Midbrain (tissue), 1 donor: ENCODE measurements at places on chromosomes 6 and 20.

DNA sequence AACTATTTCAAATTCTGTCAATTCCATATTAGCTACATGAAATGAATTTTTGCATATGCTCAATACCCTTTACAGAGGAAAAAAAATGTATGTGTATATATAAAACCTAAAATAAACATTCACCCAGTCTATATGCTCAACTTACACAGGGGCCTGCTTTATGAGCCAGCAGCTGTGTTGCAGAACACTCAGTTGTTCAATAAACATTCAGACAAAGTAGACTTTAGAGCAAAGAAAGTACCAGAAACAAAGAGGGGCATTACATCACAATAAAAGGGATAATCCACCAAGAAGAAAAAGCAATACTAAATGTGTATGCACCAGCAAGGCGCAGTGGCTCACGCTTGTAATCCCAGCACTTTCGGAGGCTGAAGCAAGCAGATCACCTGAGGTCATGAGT, 9.5 kb downstream of the COQ3 start:
- DNase-seq: no peak

DNA sequence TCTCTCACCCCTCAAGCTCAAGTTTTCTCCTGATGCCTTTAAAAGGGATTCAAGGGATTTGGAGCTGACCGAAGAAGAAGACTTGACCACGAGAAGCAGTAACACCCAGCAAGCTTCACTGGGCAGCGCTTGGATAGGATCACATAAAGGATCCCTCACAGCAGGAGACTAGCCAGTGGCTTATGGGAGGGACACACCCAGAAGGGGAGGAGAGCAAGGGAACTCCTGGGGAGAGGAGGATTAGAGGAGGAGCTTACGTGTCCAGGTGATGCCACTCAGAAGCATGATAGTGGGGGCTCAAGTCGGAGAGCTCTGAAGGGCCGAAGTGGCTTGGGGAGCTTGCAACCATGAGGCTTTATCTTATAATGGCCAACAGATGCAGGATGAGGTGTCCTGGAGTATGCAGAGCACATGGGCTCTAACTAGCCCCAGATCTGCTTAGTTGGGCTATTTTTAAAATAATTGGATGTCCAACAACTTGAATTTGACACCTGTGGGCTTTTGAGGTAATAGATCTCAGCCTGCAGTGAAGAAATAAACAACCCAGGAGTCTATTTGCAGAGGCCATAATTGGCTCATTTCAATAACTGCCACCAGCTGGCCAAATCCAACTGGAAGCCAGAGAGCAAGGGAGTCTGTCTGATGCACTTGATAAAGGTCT, 137.9 kb upstream of the EXOC2 start:
- DNase-seq: no peak

DNA sequence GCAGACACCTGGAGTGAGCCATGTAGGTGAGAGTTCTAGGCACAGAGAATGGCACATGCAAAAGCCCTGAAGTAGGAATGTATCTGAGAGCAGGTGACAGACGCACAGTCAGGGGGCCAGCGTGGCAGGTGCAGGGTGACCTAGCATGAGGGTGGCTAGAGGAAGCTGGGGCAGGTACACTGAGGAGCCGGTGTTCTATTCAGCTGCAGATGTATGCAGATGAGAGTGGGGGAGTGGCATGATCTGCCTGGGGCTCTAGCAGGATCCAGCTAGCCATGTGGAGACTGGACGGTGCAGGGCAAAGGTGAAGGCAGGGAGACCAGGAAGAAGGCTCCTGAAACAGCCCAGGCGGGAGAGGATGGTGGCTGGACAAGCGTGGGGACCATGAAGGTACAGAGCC, 10.7 kb downstream of the PEDS1 start:
- DNase-seq: no peak

DNA sequence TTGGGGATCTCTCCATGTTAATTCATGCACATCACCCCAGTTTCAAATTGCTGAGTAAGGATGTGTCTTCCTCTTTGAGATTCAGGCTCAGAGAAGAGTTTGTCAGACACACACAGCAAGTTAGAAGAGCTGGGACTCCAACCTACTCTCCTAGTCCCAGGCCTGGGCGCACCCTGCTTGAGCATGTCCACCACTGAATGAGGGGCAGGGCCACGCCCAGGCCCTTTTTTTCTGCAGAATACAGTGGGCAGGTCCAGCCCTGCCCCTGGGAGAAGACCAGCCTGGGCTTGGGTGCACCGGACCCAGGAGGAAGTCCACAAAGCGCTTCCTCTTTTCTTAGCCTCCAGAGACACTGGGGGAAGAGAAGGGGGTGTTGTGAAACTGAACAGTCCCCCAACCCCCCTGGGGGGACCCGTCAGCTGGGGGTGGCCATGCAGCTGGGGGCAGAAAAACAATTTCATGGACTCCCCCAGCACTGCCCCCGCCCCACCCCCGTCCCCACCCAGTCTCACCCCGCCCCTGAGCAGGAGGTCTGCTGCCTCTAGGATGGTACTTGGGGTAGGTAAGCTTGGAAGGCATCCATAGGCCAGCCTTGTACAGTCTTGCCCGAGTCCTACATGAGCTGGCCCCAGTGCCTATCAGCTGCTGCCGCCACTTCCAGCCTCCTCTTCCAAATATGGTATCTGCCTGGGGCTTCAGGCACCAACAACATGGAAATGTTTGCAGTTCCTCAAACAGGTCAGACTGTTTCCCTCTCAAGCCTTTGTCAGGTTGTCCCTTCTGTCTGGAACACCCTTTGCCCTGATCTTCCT, 11.7 kb upstream of the HCK start:
- peak; percentile 34 for DNase-seq

- no peak for DNase-seq
These were observed 45.1 kb upstream of the TBX18 start for GRCh38 chr6:84809455-84809854.

DNA sequence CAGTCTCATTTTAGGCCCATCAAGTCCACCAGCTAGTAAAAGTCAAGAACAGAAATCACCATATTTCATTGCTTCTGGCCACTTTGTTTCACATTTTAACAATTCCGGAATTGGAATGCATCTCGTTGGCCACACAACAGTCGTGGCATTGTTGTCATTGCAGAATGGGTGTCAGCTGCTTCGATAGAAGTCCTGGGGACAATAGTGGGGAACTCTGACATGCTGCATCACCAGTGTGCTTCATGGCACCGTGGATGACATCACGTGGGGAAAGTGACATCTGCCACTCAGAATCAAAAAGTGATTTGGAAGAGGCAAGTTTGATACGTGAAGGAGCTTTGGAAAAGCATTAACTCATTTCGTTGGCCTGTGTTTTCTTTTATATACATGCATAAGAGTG, 43.8 kb upstream of the XRN2 start:
- DNase-seq: peak; percentile 55

DNA sequence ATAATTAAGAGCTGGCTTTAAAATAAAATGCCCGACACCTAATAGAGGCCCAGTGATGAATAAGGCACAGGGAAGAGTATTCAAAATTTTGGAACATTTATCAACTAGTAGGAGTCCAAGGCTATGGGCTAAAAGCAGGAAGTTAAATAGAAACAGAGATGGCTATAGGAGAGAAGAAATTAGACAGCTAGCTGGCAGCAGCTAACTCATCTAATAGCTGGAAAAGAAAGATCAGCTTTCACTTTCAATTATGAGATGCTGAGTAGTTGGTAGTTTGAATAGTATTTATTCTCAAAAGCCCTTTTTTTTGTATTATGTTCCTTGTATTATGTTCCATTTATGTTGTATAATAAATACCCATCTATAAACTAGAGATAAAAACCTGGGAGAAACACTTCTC, 215.7 kb downstream of the SLC35F1 start:
- DNase-seq: no peak

- no peak for DNase-seq
These were observed 33.3 kb downstream of the GABRR2 start for GRCh38 chr6:89281779-89282246.

DNA sequence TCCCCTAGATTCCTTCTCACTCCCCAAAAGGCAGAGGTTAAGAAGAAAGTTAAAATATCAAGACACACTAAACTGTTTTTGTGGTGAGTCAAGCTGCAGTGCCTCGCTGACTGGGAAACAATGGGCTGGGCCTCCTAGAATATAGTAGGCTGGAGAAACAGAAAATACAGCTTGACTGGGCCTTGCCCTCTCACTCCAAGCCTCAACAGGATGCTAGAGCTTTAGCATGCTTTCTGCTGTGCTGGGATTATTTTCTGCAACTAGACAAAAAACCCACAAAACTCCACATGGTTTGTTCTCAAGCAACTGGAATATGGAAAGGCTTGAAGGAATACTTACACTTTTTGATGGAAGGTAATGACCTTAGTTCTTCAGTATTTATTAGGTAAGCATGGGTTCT, 27.9 kb downstream of the FOXO3 start:
- DNase-seq: no peak

DNA sequence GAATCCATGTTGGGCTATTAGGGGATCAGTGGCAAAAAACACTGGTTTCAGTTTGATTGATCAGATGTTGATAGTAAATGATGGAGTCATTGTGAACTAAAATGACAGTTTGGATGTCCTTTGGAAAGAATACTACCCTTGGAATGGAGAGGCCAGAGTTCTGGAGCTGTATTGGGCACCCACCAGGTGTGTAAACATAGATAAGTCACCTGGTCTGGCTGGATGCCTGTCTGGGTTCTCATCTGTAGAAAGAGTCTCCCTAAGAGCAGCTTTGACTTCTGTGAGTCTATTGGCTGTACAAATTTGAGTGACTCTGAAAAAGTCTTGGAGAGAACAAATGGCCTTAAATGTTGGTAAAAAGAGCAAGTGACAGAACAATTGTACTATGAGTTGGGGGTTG, 115.0 kb downstream of the SCP2D1 start:
- DNase-seq: no peak

DNA sequence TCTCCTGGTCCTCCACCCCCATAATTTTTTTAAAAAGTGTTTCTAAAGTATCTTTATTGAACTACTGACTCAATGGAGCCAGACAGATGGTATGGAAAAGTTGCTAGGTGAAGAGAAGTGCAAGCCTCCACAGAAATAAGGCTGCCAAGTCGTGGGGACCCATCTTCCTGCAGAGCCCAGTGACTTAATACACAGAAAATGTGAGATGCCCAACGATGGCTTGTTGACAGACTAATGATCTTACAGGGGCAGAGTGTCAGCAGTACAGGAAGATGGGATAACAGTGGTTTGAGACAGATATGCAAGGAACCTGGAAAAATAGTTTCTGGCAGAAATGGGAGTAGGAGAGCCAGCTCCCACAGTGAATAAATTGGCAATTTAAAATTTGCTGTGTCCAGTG, 43.3 kb downstream of the FYN start:
- DNase-seq: no peak
